Kidney capillary endothelial cell (primary cell): ENCODE measurements at places on chromosomes 3 and 15.

DNA sequence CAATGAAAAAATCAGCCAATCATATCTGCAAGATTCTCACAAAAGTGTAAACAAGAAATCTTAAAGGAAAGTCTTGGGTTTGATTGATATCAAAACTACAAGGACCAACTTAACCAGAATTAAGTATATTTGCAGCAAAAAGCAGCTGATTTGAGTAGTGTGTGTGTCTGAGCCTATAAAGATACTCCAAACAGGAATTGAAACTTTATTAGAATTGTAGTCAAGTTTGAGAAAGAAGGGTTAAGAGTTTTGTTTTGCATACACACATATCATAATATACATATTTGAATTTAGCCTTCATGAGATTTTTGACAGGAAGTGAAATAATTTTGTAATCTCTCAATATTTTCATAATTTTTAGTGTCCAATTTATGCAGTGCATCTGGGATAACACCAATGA, 300.1 kb downstream of the NAALADL2 start:
- DNase-seq: no peak

DNA sequence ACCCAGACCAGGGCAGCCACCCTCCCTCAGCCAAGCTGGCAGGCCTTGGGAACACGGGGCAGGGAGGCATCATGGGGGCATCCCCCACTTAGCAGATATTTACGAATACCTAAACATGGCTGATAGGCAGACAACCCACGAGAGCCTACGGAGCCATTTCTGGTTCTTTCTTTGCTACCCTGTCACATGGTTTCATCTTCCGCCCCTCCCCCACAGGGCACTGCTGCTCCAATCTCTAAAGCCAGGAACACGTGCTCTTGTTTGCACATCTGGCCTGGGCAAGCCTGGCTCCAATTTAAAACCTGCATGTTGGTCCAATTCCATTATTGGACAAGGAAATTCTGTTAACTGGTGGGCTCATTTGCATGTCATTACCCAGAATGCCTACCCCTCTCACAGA, 447.4 kb upstream of the NR2F2 start:
- no peak for DNase-seq

DNA sequence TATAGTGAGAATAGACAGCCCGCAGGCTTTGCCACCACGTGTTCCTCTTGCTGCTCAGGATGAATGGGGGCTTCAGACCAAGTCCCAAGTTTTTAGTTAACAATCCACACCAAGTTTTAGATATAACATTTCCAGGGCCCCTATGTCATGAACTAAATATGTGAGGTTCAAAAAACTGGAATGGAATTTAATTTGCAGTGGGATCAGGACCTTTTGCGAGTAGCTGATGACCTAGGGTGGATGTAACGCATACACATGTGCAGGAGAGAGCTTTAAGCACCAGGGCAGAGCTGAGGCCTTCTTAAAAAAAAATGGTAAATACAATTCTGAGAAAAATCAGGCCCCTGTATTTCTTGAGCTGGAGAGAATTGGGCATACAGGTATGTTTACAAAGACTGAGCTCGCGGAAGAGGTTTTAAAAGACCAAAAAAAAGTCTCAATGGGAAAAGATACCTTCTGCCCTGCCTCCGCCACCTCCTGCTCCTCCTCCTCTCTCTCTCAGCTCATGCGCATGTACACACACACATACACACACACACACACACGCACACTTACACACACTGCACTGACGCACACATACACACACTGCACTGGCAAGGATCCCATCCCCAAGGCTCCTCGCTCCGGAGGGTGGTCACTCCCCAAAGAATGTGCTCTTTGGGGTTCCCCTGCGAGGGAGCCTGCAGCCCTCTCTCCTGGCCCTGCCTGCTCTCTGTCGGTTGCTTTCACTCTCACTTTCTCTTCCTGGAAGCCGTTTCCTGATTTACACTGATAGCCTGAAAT, 48.2 kb upstream of the IGF1R start:
- no peak for DNase-seq

GRCh38 chr3:31065765-31066164, 171.3 kb upstream of the GADL1 start:
- no peak for DNase-seq
